ENCODE measurements at places on chromosomes 7 and 10.

DNA sequence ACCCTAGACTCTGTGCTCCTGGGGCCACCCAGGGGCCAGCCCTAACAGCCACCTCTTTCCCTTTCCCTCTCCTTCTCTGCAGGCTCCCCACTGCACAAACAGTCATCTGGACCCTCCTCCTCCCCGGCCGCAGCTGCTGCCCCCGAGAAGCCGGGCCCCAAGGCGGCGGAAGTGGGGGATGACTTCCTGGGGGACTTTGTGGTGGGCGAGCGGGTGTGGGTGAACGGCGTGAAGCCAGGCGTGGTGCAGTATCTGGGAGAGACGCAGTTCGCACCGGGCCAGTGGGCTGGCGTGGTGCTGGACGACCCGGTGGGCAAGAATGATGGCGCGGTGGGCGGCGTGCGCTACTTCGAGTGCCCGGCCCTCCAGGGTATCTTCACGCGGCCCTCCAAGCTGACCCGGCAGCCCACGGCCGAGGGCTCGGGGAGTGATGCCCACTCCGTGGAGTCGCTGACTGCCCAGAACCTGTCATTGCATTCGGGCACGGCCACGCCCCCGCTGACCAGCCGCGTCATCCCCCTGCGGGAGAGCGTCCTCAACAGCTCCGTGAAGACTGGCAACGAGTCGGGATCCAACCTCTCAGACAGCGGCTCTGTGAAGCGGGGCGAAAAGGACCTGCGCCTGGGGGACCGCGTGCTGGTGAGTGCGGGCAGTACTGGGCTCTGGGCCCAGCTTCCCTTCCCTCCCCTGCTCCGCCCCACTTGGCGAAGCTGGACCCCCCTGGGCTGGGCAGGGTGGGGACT, 49.3 kb downstream of the CLIP2 start:
- no peak for DNase-seq

DNA sequence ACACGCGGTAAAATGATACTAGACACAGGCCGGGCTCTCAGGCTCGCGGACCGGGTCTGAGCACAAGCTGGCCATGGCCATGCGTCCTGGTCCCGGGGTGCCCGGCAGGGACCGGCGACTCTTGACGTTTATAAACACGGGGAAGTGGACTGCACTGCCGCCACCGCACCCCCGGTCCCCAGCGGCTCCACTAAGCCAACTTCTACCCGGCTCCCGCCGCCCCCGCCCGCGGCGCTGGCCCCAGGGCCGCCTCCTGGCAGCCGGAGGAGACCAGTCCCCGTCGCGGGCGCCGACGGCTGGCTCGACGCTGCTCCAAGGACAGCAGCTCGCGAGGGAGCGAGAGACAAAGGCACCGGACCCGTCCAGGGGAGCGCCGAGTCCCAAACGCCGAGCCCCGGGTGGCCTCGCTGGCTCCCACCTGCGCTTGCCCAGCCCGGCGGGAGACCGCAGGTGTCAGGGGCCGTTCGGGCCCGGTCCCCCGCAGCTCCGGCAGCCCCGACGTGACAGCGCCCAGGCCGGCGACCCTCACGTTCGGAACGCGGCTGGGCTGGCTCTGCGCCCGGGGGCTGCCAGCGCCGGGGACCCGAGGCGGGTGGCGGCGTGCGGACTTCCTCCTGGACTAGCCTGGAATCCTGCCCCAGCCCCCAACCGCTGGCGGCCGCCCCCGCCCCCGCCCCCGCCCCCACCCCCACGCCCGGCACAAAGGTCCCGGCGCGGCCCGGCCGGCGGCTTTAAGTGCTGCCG, 517 bp downstream of the ITGB1 start:
- peak; percentile 91 for DNase-seq

- peak; percentile 71 for DNase-seq
Measured at GRCh38 chr10:70830164-70830563, 14.4 kb downstream of the SGPL1 start.

DNA sequence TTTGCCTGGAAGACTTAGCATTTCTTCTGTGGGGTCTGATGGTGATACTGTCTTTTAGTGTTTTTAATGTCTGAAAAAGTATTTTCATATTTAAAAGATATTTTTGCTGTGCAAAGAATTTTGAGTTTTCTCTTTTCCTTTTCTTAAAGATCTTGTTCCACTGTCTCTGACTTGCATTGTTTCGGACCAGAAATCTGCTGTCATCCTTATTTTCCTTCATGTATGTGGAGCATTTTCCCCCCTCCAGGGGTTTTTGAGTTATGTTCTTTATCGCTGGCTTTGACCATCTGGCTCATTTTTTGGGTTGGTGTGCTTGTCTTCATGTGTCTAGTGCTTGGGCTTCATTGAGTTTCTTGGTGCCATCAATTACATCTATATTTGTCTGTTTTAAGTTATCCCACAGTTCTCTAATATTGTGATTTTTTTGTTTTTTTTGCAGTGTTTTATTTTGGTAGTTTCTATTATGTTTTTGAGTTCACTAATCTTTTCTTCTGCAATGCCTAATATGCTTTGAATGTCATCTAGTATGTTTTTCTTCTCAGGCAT, 119.9 kb downstream of the MGMT start:
- no peak for DNase-seq

GRCh38 chr7:158617737-158618128, 30.1 kb upstream of the PTPRN2 start:
- DNase-seq: no peak

GRCh38 chr10:128664729-128665128, 538.5 kb upstream of the MKI67 start:
- DNase-seq: peak; percentile 15

- peak; percentile 93 for DNase-seq
Measured at GRCh38 chr7:143487566-143487965, 9.9 kb downstream of the TAS2R41 start.

- no peak for DNase-seq
Measured at GRCh38 chr10:59325116-59325515, 37.2 kb downstream of the FAM13C start.

- DNase-seq: no peak
Measured at GRCh38 chr7:108684629-108685028, 115.0 kb downstream of the DNAJB9 start.

GRCh38 chr7:75915416-75916156, 631 bp downstream of the POR start:
- peak; percentile 30 for DNase-seq

- DNase-seq: no peak
Measured at GRCh38 chr10:100254191-100254590, 13.2 kb downstream of the CWF19L1 start.

GRCh38 chr7:29102558-29103151, 43.7 kb downstream of the CPVL start:
- DNase-seq: peak; percentile 87

DNA sequence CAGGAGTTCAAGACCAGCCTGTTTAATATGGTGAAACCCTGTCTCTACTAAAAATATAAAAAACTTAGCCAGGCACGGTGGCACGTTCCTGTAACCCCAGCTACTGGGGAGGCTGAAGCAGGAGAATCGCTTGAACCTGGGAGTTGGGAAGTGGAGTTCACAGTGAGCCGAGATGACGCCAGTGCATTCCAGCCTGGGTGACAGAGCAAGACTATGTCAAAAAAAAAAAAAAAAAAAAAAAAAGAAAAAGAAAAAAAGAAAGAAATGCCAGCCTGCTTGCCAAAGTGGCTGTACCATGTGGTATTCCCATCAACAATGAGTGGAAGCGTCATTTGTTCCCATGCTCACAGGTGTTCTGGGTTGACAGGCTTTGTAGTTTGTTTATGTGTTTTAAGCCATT, 43.3 kb upstream of the NPTX2 start:
- DNase-seq: no peak

DNA sequence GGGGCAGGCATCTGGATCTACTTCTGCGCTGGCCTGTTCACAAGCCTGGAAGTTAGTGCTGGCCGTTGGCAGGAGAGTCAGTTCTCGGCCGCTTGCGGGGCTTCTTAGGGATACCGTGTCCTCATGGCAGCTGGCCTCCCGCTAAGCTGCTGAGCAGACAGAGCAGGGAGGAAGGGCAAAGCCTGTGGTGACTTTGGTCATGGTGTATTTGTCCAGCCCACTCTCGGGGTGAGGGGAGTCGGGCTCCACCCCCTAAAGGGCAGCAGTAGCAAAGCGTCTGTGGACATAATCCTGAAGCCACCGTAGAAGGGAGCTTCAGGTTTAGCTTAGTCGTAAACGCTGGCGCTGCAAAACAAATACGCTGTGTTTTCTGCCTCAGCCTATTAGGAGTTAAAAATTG, 12.2 kb downstream of the UBE3C start:
- DNase-seq: no peak

DNA sequence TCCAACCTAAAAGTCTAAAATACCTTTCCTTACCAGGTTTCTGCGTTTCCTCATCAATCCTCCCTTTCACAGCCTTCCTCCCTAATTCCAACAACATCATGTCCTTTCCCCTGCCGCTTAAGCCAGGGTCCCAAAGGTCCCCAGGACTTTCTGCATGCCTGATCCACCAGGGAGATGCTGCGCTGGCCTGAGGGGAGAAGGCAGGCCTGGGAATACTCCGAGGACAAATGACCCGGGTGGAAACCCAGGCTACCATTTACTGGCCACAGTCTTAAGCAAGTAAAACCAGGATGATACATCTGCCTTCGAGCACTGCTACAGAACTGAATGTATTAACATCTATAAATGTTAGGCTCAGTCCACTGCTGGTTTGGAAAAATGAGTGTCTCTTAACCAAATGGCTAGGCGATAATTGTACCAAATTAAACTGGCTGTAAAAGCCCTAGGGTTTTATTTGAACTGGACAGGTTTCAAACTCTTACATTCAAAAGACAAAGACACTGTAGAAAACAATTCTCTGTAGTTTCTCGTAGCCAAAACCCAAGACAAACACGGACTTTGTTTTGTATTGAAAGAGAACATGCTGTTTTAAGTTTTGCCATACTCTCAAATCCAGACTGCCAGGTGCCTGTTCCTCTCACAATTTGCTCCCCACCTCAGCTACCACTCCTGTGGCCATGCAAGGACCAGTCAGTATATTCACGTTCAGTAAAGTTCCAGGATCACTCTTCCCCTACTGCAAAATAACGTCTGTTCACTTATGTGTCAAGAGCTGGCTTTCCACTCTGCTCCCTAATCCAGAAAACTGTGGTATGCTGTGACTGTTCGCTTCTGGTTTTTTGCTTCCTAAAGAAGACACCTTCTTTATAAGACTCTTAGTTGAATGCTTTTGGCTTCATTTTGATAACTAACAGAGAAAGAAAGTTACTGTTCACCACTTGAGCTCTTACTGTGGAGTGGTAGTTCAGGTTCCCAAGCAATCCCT, 145.7 kb downstream of the RNF216 start:
- DNase-seq: no peak

DNA sequence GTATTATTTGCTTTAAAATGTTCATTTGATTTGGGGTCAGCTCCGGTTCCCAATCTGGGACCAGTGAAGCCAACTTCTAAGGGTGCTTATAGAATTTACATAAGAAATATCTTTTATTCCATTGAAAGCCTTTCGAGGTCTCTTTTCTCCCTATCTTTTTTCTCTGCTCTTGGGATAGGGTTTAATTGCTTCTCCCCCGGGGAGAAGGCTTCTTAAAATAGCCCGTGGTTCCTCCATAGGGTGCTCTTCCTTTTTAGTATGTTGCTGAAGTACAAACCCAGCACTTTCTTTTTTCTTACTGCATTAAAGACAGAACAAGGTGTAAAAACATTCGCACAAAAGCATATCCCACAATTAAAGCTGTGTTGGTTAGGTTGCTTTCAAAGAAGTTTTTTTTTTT, 107.5 kb downstream of the POU6F2 start:
- no peak for DNase-seq

DNA sequence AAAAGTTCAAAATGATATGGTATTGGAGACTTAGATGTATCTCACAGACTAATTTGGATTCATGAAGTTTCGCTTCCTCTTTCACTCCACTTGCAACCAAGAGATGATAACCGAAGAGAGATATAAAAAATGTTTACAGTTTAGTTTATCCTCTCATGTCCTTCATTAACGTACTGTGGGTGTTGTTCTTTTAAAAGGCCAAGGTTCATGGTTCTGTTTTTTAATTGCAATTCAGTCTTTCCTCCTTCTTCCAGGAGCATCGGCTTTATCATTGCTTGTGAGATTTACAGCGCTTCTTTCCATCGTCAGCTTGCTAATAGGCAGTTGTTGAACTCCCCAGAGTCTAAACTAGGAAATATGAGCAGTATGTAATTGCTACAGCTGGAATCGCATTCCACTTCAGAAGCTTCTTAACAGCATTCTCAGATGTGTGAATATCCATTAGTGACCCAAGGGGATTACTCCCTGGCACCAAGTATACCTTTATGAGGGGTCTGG, 75.9 kb upstream of the HGF start:
- peak; percentile 60 for DNase-seq

DNA sequence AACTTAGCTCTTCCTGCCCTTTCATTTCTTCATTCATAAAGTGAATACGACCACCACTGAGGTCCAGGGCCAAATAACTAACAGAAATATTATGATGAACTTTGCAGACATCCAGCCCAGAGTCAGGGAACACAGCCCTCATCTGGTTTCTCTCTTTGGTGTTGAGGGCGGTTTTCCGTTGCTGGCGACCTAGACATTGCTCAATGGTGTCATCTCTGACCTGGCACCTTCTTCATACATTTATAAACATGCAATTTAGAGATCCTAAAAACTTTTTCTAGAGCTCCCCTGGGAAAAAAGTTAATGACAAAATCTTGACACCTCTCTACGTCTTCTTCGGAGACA, 324 bp upstream of the TET1 start:
- no peak for DNase-seq

GRCh38 chr7:118352867-118353453, 128.5 kb downstream of the ANKRD7 start:
- peak; percentile 28 for DNase-seq

DNA sequence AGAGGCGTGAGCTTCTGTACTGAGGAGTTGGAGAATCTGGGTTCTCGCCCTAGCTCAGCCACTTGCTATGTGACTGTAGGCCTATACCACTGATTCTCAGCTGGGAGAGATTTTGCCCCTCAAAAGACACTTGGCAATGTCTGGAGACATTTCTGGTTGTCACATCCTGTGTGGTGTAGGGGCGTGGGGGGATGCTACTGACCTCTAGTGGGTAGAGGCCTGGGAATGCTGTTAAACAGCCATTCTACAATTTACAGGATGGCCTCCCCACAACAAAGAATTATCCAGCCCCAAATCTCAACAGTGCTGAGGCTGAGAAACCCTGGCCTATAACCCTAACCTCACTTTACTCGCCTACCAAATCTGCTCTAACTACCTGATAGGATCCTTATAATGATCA, 58.8 kb upstream of the GAD2 start:
- DNase-seq: no peak

GRCh38 chr10:12529976-12530375, 180.6 kb downstream of the CAMK1D start:
- no peak for DNase-seq

- peak; percentile 75 for DNase-seq
Measured at GRCh38 chr10:49592726-49593563, 17.2 kb upstream of the SLC18A3 start.

DNA sequence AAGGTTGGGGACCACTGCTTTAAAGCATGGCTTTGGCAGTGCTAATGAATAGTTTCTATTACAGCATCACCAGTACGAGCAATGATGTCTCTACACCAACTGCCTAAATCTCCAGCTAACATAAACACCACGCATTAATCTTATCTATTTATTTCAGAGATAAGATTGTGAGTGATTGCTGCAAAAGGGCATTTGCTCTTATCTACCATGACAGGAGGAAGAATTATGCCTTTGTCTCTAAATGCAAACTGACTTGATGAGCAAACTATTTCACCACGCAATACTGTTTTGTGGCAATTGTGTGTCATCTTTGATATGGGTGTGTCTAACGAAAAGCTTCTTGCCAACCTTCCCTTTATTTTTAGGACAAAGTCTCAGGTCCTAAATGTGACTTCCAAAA, 684.9 kb downstream of the SORCS1 start:
- DNase-seq: no peak

All from suppressor macrophage treated with lipopolysaccharide for 1 hour (primary cell).